8988T (cell line): ENCODE measurements at places on chromosomes 4 and X.

DNA sequence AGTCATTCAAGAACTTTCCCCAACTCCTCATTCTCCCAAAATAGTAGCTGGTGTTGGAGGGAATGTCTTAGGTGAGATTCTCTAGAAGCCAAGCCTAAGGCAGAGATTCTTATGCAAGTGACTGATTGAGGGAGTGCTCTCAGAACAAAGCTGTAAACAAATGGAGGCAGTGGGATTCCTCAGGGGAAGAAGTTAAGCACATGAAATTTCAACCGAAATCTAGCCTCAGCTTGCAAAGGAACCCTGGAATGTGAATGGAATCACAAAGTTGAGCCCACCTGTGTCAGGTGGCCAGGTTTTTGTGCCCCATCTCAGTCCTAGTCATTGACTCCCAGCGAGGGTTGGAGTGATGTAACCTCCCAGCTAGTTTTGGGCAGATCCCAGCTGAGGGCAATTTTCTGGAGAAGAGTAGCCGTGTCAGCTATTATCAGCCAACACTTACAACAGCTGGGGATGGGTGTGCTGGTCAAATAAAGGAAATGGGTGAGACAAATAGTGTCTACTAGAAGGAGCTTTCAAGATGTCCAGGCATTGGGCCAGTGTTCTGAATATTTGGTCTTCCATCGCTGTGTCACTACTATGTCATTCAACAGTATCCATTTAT is 29.7 kb upstream of the FGF2 start:
- no peak for DNase-seq

DNA sequence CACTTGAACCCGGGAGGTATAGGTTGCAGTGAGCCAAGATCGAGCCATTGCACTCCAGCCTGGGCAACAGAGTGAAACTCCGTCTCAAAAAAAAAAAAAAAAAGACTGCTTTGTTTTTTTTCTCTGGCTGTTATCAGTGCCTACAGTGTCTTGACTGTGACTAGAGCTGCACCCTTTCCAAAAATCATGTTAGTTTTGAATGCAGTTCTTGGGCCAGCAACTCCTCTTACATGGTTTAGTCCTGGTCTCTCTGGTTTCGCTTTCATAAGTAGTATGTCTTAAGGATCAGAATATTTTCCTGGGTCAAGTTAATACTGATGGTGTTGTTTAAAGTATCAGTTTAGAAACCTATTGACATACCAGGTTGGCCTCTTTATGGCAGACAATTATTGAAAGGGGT is 34.2 kb upstream of the NALF2 start:
- no peak for DNase-seq

DNA sequence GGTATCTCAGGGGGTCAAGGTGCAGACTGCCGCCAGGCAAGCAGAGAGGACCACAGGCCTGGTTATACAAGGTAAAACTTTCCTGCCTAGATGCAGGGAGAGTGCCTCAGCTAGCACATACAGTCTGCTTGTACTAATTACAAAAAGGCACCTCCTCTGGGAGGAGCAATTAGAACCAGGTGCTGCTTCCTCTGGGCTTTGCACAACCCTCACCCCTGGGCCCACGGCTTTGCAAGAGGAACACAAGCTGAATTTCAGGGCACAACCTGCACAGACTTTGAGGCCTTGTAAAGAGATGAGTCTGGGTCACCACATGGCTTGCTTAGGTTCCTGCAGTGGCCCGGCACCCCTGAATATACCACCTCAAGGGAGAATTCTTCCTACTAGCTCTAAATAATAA is 9.2 kb upstream of the CITED1 start:
- no peak for DNase-seq

DNA sequence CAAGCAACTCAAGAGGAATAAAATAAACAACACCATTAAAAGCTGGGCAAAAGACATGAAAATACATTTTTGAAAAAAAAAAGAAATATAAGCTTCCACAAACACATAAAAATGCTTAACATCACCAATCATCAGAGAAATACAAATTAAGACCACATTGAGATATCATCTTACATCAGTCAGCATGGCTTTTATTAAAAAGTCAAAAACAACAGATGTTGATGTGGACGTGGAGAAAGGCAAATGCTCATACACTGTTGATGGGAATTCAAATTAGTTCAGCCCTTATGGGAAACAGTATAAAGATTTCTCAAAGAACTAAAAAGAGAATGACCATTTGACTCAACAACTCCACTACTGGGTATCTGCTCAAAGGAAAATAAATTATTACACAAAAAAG is 59.6 kb downstream of the STK32B start:
- DNase-seq: no peak

GRCh38 chrX:121333942-121334341 is 286.5 kb downstream of the GLUD2 start:
- no peak for DNase-seq

DNA sequence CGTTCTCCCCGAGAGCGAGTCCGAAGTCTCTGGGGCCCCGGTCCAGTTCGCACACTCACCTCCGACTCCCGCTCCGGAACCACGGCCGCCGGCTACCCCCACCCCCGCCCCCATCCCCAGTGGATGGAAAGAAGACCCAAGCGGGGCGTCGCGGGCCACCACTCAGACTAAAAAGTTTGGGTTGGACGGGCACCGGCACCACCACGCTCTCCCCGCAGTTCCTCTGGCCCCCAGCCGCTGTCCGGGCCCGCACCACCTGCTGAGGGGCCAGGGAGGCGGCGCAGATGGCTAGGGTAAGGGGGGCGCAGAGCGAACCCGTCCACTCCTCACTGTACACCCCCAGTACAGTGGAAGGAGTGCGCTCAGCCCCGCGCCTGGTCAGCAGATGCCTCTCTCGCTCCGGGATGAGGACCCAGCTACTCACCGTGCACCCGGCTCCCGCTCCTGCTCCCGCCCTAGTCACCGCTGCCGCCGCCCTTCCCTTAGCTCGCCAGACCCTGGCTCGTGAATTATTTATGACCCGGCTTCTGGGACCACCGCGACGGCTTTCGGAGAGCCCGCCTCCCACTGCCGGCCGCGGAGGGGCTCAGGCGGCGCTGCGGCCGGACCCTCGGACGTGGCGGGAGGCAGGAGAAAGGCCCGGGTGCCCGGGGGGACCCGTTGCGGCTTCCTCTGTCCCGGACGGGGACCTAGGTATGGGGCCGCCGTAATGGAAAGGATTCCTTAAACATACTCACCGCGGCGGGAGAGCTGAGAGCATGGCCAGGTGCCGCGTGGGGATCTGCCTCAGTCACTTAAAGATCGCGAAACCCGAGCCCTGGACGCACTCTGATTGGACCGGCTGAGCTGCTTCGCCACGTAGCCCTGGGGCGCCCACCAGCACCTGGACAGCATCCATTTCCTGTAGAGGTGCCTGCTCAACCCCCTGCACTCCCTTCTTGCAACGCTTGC is at the start of gene PROM1:
Gene PROM1 (minus strand): TSS at position 783 of the 951 bp plus-strand sequence. CDS start 8,117 bp downstream, outside the sequence.
- DNase-seq: no peak

DNA sequence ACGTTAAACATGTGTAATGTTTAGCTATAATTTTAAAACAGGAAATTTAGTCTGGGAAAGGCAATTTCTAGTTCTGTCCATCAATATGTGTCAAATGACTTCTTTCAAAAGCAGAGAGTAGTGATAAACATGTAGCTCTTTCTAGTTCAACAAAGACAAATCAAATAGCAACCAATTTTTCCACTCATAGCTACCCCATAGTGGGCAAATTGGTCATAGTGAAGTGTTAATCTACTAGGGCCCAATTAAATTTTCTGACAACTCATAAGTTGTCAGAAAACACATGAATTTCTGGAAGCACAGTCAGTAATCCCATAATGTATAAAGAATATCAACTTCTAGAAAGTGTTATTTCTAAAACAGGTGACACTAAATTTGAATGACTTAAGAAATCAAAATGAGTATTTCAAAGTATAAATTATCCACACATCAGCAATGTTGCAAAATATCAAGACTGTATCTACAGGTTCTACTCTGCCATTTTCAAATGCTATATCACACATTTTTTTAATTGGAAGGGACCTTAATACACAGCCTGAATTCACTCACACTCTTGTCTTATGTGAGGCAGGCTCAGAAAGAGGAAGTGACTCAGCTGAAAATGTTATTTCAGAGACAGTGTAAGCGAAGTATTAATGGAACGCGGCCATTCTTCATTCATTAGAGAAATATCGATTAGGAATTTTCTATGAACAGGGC is 7.7 kb downstream of the OCIAD2 start:
- no peak for DNase-seq

- DNase-seq: no peak
These were observed 21.5 kb downstream of the SLC9A7 start for GRCh38 chrX:46737462-46737861.

GRCh38 chr4:83046693-83047473 is 11.9 kb downstream of the COPS4 start:
- DNase-seq: no peak

DNA sequence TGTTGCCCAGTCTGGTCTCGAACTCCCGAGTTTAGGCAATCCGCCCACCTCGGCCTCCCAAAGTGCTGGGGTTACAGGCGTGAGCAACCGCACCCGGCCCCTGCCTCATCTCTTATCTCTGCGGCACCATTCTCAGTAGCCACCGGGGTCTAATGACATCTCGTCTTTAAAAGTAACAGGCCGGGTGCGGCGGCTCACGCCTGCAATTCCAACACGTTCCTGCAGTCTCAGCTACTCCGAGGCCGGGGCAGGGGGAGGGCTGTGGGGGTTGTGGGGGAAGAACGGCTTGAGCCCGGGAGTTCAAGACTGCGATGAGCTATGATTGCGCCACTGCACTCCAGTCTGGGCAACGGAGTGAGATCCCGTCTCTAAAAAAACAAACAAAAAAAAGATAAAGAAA is 28.8 kb downstream of the ING2 start:
- DNase-seq: no peak

- no peak for DNase-seq
These were observed 44.0 kb upstream of the IGFBP7 start for GRCh38 chr4:57154191-57154590.

DNA sequence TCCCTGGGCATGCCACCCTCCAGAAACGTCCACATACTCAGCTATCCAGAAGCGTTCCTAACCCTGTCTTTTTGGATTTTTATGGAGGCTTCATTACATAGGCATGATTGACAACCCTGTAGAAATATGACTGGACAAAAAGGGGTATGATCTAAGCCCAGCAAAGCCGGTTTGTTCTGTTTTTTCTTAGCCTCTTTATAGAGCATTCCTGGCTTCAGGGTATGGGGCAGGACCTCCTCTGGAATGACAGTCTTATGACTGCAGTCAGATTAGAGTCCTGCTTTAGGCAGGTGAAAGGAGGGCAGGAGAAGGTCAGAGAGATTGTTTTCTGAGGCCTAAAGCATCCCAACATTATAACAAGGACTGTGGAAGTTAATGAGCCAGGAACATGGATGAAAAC is 137.4 kb downstream of the DCLK2 start:
- DNase-seq: no peak

GRCh38 chr4:77582711-77583110 is 22.9 kb upstream of the CXCL13 start:
- DNase-seq: no peak

- DNase-seq: no peak
These were observed 7.4 kb downstream of the SNCA start for GRCh38 chr4:89829470-89830138.
